ENCODE measurements at places on chromosomes 16 and 17.

GRCh38 chr16:82801361-82801760, 174.6 kb downstream of the CDH13 start:
- DNase-seq = no peak

GRCh38 chr17:73189417-73190099, 3.3 kb upstream of the COG1 start:
- no peak for DNase-seq

GRCh38 chr16:29775742-29776408, 2.2 kb upstream of the ZG16 start:
- DNase-seq = no peak

DNA sequence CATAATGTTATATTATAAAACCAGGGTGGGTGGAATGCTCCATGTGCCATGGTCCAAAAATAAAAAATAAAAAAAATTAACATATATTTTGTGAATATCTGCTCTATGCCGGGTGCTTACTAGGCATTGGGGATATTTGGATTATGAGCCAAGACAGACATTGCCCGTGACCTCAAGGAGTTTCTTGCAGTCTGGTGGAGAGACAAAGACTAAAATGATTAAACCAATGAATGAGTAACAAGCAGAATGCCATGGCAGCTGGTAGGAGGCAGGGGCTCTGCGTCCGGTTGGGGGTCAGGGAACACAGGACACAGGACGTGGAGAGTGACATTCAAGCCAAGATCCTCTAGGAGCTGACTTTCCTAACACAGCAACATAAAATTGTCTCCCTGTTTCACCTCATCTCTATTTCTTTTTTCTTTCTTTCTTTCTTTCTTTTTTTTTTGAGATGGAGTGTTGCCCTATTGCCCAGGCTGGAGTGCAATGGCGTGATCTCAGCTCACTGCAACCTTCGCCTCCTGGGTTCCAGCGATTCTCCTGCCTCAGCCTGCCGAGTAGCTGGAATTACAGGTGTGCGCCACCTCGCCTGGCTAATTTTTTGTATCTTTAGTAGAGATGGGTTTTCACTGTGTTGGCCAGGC, 35.4 kb downstream of the RGS9 start:
- DNase-seq = no peak

GRCh38 chr16:1830213-1830612, 3.2 kb downstream of the FAHD1 start:
- no peak for DNase-seq

- DNase-seq = no peak
These were observed 48.9 kb downstream of the NOG start for GRCh38 chr17:56642424-56642823.

- DNase-seq = no peak
These were observed 9.2 kb upstream of the GGT6 start for GRCh38 chr17:4569591-4569990.

DNA sequence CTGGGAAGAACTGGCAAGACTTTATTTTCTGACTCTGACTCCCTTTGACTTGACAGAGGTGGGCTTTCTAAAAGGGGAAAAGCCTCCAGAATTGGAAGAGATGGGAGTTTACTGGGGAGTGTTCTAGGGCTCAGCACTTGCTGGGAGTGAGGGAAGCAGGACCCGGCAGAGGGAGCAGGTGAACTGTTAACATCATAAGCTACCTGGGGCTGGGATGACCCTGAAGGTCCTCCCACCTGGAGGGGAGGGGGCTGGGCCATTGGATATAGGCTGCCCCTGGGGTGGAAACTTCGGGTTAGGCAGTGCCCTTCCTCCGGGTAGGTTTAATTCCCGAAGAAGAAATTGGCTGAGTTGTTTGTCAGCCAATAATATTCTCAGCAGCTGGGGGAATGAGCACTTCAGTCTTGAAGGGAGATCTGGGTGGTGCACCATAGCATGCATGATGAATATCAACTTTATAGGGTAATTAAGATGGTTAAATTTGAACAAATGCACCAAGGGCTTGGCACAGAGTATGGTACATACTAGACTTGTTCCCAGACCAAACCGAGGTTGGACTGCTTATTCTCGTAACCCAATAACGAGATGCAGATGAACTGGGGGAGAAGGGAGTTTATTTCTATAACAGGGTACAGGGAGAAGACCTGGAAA, 337.0 kb downstream of the HAPSTR1 start:
- DNase-seq = no peak

- no peak for DNase-seq
These were observed 7.5 kb upstream of the SMTNL2 start for GRCh38 chr17:4576729-4577322.

DNA sequence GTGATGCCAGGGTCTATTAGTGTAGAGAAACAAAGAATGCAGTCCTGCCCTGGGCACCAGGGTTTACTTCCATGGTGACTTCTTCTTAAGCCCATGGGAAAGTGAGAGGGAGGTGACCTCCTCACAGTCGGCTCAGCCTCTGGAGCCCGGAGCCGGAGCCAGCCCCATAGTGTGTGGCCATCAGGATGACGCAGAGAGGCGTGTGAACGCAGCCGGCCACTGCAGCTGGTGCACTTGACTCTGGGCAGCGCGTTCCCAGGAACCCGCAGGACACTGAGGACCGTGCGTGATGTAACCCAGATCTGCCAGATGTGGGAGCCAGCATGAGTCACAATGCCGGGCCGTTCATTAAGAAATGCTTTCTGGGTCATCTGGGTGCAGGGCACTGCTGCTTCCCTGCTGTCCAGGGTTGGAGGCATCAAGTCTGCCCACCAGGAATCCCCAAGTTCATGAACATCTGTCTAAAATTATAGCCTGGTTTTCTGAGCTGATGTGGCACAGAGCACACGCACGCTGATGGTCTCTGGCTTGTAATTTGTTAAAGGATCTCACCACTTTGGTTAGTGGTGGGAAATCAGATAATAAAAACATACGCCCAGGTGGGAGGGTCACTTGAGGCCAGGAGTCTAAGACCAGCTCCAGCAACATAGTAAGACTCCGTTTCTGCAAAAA, 114.1 kb downstream of the PITPNC1 start:
- DNase-seq = no peak

GRCh38 chr16:15966420-15966819, 17.0 kb downstream of the ABCC1 start:
- DNase-seq = no peak

GRCh38 chr17:82794781-82795482, 43.1 kb downstream of the TBCD start:
- no peak for DNase-seq

DNA sequence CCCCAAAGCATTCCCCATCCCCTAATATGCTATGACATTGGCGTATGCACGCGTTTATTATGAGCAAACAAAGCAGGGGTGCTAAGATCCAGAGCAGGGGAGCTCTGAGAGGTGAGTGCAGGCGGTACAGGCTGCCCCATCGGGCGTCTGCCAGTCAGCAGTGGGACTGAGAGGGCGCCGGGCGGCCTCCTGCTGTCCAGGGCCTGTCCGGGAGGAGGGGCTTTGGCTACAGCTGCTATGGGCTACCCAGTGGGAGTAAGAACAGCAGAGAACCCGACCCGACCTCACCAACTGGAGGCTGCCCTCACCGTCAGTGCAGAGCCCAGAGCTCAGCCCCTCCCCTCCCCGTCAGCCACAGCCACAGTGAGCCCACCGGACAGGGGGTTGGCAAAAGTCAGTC, 18.5 kb upstream of the AATK start:
- DNase-seq = no peak

- no peak for DNase-seq
These were observed 8.4 kb upstream of the HELZ start for GRCh38 chr17:67253384-67253783.

DNA sequence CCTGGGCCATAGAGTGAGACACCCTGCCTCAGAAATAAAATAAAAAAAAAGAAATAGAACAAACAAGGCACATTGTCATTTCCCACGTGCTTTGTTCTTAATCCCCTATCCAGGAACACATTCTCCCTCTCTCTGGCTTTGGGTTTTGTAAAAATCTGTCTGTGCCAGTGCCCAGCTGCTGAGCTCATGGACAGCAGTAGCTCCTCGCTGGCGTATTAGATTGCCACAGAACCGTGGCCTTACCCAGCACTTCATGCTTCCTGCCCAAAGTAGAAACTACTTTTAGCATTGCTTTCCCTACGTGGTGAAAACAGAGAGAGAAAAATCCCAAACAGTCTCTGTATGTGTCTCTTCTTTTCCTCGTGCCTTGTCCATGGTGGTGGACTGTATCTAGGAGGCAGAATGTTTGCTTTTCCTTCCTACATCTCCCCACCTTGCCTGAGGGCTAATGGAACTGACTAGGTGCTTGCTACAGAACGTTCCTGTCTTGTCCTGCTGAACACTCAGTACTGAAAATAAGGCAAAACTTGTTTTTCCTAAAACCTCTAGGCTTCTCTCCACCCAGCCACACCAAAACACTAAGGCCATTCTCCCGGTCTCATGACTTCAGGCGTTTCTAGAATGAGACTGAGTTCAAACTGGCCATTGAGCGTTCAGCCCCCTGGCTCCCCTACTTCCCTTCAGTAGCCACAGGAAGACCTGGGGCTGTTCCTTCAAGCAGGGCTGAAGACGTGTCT, 26.1 kb downstream of the MNT start:
- no peak for DNase-seq

- no peak for DNase-seq
These were observed 20.5 kb downstream of the C1QTNF1 start for GRCh38 chr17:79044462-79044861.

DNA sequence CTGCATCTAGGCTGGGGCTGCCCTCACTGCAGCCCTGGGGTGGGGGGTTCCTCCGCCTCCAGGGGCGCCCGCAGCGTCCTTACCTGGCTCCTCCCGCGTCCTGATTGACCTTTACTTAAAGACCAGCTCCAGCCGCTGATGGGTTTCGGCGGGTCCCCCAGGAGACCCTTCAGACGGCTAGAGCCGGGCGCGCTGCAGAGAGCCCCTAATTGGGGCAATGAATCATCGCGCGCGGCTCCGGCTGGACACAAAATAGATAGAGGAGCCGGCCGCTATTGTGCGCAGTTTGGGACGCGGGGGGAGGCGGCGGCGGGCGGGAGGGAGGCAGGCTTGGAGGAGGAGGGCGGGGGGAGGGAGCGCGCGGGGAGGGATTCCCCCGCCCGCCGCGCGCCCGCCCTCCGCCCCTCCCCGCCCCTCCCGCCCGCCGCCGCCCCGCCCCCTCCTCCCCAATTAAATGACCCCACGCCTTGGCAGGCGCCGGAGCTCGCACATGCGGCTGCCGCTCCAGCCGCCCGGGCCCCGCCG, 56.5 kb upstream of the CIBAR2 start:
- no peak for DNase-seq

GRCh38 chr17:45828582-45829133, 16.0 kb upstream of the SPPL2C start:
- DNase-seq = no peak

GRCh38 chr17:4405038-4405669, 28.6 kb upstream of the SPNS3 start:
- no peak for DNase-seq

- no peak for DNase-seq
These were observed 85.1 kb downstream of the SLC39A11 start for GRCh38 chr17:73007407-73007806.

GRCh38 chr17:57744195-57745170, 616 bp downstream of the CCDC182 start:
- DNase-seq = no peak

DNA sequence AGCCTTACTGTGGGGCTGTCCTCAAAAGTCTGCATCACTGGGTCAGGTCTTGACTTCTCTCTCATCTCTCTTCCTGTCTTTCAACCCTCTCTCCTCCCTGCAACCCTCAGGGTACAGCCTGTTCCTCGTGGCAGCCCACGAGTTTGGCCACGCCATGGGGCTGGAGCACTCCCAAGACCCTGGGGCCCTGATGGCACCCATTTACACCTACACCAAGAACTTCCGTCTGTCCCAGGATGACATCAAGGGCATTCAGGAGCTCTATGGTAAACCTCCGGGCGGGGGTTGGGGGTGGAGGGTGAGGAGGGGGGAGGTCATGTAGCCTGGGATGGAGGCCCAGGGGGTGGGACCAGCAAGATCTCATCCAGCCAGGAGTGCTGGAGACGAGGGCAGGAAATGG, 12.7 kb downstream of the MMP2 start:
- no peak for DNase-seq

DNA sequence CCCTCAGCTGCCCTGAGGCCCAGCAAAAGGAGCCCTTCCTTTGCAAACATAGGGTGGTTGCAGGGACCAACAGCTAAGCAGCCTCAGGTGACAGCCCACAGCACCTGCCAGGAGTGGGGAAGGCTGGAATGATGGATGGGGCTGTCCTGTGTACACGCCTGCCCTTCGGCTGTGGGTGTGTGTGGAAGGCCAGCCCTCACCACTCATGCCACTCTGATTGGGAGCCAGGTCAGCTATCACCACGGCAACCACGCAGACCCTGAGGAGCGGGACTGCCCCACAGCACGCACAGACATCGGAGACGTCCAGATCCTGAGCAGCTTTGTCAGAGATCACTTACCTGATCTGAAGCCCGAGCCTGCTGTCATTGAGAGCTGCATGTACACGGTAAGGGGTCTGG, 11.9 kb downstream of the PIPOX start:
- no peak for DNase-seq

GRCh38 chr16:84449156-84450140, 55.0 kb downstream of the MEAK7 start:
- no peak for DNase-seq

- no peak for DNase-seq
These were observed 11.7 kb upstream of the GFAP start for GRCh38 chr17:44926821-44927525.

DNA sequence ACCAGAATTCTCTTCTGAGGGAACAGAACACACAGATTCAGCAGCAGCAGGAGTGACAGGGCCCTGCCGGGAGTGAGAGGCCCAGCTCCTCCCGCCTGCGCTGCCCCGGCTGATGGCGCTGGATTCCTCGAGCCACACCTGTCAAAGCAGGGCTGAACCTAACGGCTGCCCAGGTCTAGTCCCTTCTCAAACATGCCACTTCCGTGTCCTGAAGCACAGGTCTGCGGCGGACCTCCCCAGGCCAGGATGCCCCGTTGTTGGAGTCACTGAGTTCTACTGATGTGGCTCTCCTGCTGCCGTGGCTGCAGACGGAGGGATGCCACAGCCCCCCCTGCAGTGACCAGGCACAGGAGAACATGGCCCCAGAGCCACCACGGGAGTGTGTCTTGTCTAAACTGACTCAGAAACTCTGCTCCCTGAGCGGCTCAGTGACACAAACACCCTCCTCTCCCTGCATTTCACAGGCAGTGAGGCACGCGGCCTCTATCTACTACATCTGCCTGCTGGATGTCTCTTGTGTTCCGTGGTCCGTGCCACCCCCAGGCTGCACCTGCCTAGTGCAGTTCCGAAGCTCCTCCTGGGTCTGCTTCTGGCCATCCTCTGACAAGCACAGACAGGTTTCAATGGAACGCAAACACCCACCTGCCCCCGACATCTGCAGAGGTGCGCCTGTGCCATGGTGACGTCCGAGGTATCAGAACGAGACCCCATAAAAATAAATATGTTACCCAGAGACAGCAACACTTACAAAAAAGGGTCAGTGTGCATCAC, 44.7 kb upstream of the DNAH17 start:
- DNase-seq = no peak

Data from activated CD4-positive, alpha-beta T cell treated with anti-CD3 and anti-CD28 coated beads for 1 hour (primary cell).